ENCODE measurements at places on chromosomes 16 and 17. TPM values are rescaled to one million over a fixed set of nuclear protein-coding genes. Genes with fewer than 3 reads are reported as not detected.
A peak's percentile ranks its signal among the peaks of the same experiment; 100 is the strongest.

The TBC1D3B gene
- not detected for polyA plus RNA-seq

The MYL4 gene
- not detected for polyA plus RNA-seq

The SIAH1 gene
- 21.2 TPM for polyA plus RNA-seq

GRCh38 chr17:32609085-32609484 lies 122.3 kb downstream of the CDK5R1 start:
- H3K36me3 ChIP-seq, result no peaks in the 10 kb centered on the region
- H3K27me3 ChIP-seq, result no peaks in the 10 kb centered on the region
- DNase-seq, result peak; percentile 58
- no peaks in the 10 kb centered on the region for H3K4me1 ChIP-seq
- H3K4me3 ChIP-seq, result no peak overlapping the region
- H3K27ac ChIP-seq, result no peak overlapping the region

GRCh38 chr17:46072998-46073397 lies 73.9 kb downstream of the STH start:
- peak overlapping the region; percentile 27 for H3K27ac ChIP-seq
- H3K4me3 ChIP-seq, result no peak overlapping the region
- H3K27me3 ChIP-seq, result no peaks in the 10 kb centered on the region
- no peaks in the 10 kb centered on the region for H3K4me1 ChIP-seq
- no peaks in the 10 kb centered on the region for H3K36me3 ChIP-seq

DNA sequence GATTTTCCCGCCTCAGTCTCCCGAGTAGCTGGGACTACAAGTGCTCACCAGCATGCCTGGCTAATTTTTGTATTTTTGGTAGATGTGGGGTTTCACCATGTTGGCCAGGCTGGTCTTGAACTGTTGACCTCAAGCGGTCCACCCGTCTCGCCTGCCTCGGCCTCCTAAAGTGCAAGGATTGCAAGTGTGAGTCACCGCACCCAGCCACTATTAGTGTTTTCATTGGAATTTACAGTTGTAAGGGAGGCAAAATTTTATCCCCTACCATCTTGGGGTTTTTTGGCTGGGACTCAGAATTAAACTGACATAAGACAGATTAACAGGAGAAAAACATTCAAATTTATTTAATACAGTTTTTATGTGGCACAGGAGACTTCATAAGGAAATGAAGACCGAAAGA lies 12.3 kb upstream of the MYCBPAP start:
- H3K27me3 ChIP-seq, result no peaks in the 10 kb centered on the region
- DNase-seq, result no peak
- H3K4me3 ChIP-seq, result no peak overlapping the region
- no peaks in the 10 kb centered on the region for H3K4me1 ChIP-seq

DNA sequence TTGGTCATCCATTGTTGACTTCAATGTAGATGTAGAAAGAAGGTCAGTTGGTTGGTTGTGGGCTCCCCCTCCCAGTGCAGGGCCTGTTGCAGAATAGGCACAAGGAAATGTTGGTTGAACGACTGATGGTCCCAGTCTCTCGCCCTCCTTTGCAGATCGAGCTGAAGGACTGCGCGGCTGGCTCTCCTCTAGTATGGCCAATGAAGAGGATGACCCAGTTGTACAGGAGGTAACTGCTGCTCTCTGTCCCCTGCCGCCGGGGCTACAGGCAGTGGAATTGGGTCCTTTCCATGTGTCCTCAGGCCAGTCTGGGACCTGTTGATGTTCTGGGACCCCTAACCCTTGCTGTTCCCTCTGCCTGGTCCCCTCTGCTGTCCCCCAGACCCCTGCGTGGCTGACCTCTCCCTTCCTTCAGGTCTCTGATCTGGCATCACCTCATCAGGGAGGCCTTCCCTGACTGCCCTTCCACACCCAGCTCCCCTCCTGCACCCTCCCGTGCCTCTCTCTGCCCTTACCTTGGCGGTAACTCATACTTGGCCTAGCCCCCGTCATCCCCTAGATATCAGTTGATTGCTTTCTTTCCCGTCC lies 5.7 kb downstream of the POLR3E start:
- no peak overlapping the region for H3K27ac ChIP-seq
- no peak for DNase-seq
- H3K4me3 ChIP-seq, result no peak overlapping the region
- no peaks in the 10 kb centered on the region for H3K27me3 ChIP-seq
- peaks cover 13% of the 10 kb centered on the region for H3K4me1 ChIP-seq
- peaks cover 58% of the 10 kb centered on the region for H3K36me3 ChIP-seq

GRCh38 chr16:73616166-73616753 lies 568.3 kb upstream of the ZFHX3 start:
- H3K36me3 ChIP-seq, result no peaks in the 10 kb centered on the region
- H3K4me1 ChIP-seq, result no peaks in the 10 kb centered on the region
- no peak overlapping the region for H3K27ac ChIP-seq
- H3K27me3 ChIP-seq, result no peaks in the 10 kb centered on the region
- DNase-seq, result no peak

DNA sequence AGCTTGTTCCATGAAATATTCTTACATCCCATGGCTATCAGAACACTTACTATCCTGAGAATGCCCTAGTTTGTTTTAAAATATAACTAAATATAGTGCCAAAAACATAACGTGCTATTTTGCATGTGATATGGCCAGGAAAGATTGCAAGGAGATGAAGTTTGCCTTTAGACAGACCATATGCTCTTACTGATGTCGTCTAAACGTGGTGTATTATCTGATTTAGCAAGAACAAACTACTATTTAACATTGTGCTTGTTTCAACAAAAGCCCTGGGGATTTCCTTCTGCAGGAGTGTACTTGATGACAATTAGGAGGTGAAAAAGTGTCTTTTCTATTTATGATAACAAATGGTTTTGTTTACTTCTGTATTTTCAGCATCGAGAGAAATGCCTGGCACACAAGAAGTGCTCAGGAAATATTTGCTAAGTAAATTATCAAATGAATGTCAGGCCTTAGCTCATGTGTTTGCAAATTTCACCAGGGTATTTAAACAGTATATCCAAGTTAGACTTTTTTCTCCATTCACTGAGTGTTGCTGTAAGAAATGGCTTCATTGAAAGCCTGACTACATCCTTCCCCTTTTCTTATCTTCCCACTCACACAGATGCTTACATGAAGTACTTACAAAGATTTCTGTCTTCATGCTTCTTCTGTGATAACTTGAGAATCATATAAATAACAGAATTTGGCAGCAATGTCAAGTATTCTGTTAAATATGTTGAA lies 1033.6 kb downstream of the CDH8 start:
- H3K4me3 ChIP-seq, result no peak overlapping the region
- no peaks in the 10 kb centered on the region for H3K4me1 ChIP-seq
- no peaks in the 10 kb centered on the region for H3K27me3 ChIP-seq
- H3K36me3 ChIP-seq, result no peaks in the 10 kb centered on the region

- DNase-seq, result no peak
- no peak overlapping the region for H3K27ac ChIP-seq
- no peak overlapping the region for H3K4me3 ChIP-seq
- no peaks in the 10 kb centered on the region for H3K36me3 ChIP-seq
Measured at GRCh38 chr16:52408191-52408845, 138.6 kb downstream of the TOX3 start.

DNA sequence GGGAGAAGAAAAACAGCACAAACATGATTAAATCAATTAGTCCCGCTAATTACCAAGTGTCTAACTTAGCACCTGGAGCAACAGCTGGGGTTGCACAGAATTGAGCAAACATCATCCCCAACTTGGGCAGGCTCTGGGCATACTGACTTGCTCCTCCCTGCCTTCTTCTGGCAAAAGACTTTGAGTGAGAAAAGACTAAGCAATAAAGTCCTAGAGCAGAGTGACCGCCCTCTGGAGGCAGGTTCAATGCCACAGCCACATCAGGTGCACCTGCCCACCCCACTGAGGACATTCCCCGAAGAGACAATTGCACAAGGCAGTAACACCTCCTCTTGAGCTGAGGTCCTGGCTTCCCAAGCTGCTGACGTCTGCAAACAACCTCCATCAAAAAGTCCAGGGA lies 358.3 kb downstream of the SOX9 start:
- H3K36me3 ChIP-seq, result no peaks in the 10 kb centered on the region
- no peak overlapping the region for H3K27ac ChIP-seq
- H3K27me3 ChIP-seq, result no peaks in the 10 kb centered on the region
- H3K4me1 ChIP-seq, result no peaks in the 10 kb centered on the region
- DNase-seq, result no peak
- no peak overlapping the region for H3K4me3 ChIP-seq

DNA sequence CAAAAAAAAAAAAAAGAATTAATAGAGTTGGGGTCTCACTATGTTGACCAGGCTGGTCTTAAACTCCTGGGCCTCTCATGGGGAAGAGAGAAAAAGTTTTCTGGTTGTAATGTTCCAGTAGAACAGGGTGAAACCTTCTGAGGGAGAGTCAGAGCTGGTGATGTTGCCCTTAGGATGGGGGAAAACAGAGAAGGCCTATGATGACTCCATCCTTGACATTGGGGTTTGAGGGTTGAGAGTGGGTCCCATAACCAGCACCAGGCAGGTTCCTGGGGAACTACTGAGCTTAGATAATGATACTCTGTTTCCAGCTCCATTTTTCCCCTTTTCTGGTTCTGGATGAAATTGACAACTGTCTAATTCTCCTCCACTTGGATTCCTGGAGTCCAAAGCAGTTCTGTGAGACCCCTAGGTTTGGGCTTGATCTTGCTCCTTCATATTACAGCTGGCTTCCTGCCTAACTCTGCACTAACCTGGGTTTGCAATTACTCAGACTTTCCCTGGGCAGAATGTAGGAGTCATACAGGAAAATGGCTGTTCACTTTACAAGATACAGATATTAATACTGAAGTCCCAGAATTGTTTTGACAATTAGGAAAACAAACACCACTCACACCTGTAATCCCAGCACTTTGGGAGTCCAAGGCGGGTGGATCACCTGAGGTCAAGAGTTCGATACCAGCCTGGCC lies 62.8 kb upstream of the B4GALNT2 start:
- no peak overlapping the region for H3K27ac ChIP-seq
- no peak for DNase-seq
- no peaks in the 10 kb centered on the region for H3K36me3 ChIP-seq

DNA sequence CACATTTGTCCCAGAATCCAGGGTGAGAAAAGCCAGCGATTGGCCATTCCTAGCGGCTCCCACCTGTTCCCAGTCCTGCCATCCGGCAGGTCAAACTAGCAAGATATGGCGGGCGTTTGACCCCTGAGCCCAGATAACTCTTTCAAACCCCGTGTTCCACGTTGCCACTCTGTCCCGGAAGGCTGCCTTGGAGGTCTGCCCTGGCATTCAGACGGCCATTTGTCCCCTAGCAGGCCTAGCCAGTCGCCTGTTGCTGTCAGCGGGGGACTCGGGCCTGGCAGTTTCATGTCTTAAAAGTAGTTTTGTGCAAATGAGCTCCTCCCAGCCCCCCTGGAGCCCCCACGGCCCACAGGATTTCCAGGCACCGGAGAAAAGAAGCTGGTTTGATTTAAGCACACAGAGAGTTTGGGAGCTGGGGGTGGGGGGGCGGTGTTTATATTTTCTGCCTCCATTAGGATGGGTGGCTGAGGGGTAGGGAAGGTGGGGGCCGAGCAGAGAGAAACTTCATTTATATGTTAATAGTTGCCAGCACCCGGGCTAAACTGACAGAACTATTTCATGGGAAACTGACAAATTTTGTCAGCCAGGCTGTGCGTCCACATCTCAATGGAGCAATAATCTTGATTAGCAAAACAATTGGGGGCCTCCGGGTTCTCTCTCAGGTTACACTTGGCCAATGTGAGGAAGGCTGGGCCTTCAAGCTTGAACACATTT lies 240.9 kb upstream of the SALL1 start:
- DNase-seq, result no peak
- no peak overlapping the region for H3K4me3 ChIP-seq
- no peak overlapping the region for H3K27ac ChIP-seq
- no peaks in the 10 kb centered on the region for H3K4me1 ChIP-seq
- H3K27me3 ChIP-seq, result no peaks in the 10 kb centered on the region

GRCh38 chr17:199806-200545 lies 18.5 kb upstream of the DOC2B start:
- H3K4me3 ChIP-seq, result no peak overlapping the region
- H3K27me3 ChIP-seq, result no peaks in the 10 kb centered on the region
- DNase-seq, result no peak
- H3K27ac ChIP-seq, result no peak overlapping the region
- no peaks in the 10 kb centered on the region for H3K4me1 ChIP-seq

DNA sequence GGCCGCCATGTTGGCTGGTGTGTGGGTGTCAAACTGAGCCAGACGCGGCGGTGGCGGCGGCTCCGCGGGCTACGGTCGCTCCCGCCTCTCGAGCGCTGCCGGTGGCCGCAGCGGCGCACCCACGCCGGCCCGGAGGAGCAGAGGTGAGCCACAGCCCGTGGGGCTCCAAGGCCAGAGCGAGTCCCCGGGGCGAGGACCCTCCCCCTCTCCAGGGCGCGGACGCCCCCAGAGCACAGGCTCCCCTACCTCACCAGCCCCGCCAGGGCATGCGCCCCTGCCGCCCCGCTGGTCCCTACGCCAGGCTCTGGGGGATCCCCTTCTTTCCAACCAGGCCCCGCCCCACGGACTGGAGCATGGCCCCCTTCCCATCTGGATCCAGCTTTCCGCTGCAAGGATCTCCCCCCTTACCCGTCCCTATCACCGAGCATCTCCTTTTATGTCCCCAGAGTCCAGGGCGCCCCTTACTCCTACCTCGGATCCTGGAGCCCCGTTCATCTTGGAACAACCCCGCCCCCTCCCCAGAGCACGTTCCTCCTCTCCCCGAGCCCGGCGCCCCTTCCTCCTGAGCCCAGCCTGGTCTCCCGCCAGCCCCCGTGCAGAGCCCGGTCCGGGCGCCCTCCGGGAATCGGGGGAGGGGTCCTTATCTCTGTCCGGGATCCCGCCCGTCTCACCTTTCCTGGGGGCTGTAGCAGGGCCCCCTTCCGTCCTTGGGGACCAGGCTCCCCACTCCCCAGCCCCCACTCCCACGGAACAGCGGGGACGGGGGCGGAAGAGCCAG lies 412 bp downstream of the EPN2 start:
- H3K36me3 ChIP-seq, result peaks cover 5% of the 10 kb centered on the region
- no peaks in the 10 kb centered on the region for H3K4me1 ChIP-seq
- no peaks in the 10 kb centered on the region for H3K27me3 ChIP-seq

GRCh38 chr17:45131616-45132319 lies 547 bp downstream of the PLCD3 start:
- H3K4me1 ChIP-seq, result peaks cover 12% of the 10 kb centered on the region
- DNase-seq, result no peak
- H3K4me3 ChIP-seq, result peak overlapping the region; percentile 60

DNA sequence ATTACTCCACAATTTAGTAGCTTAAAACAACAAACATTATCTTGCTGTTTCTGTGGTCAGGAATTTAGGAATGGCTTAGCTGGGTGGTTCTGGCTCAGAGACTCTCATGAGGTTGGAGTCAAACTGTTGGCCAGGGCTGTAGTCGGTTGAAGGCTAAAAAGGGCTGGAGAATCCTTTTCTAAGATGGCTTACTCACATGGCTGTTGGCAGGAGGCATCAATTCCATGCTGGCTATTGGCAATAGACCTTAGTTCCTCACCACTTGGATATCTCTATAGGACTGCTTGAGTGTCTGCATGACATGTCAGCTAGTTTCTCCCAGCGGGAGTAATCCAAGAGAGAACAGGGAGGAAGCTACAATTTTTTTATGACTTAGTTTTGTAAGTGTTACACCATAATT lies 6.6 kb upstream of the EFCAB13 start:
- H3K27ac ChIP-seq, result no peak overlapping the region
- no peak for DNase-seq
- H3K27me3 ChIP-seq, result no peaks in the 10 kb centered on the region
- H3K4me3 ChIP-seq, result no peak overlapping the region
- no peaks in the 10 kb centered on the region for H3K36me3 ChIP-seq

- no peaks in the 10 kb centered on the region for H3K36me3 ChIP-seq
- DNase-seq, result no peak
- no peak overlapping the region for H3K4me3 ChIP-seq
- no peak overlapping the region for H3K27ac ChIP-seq
Measured at GRCh38 chr17:3753624-3754023, 29.9 kb downstream of the HASPIN start.
